Activated naive CD4-positive, alpha-beta T cell treated with anti-CD3 and anti-CD28 coated beads, Interleukin-2, amount 50 U/mL, for 72 hours (primary cell): ENCODE measurements at places on chromosomes 7 and 10. TPM values are rescaled to one million over a fixed set of nuclear protein-coding genes. Genes with fewer than 3 reads are reported as not detected.
A peak's percentile ranks its signal among the peaks of the same experiment; 100 is the strongest.

The ADAMTS14 gene
- total RNA-seq = 0.11 TPM

DNA sequence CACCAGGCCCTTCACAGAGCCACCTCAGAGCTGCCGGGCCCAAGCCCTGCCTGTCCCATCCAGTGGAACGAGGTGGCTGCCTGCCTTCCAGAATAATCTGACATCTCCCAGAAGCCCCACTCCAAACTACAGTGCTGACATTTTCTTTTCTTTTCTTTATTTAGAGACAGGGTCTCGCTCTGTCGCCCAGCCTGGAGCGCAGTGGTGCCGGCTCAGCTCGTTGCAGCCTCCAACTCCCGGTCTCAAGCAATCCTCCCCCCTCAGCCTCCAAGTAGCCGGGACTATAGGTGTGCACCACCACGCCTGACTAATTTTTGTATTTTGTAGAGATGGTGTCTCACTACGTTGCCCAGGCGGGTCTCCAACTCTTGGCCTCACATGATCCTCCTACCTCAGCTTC lies 346 bp downstream of the TMEM270 start:
- no peak for DNase-seq

The GNAI1 gene
- total RNA-seq = 3.6 TPM

The TSPAN13 gene
- total RNA-seq = 0.34 TPM

DNA sequence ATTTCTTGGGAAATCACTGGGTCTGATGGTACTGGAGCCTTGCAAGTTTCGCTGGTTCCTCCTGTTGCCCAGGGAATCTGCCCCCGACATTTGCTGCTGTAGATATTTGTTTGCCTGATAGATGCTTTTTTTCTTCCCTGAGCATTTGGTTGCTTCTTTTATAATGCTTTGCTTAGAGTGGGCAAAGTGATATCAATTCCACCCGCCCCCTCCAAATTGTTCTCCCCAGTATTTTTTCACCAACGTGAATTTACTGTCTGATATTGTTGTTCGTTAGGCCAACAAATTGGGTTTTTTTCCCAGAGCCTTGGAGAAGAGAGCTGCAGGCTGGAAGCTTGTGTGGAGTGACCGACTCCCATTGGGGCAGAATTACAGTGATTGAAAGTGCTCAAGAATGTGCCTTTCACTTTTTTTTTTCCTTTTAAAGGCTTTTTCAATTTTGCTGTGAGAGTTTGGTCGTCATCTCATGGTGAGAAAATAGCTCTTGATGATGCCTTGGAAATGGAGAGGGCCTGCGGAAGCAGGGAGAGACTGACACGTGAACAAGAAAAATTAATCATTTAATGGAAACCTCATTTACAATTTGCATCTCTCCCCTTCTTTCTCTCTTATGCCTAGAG lies 2.5 kb downstream of the GRK5 start:
- DNase-seq = peak; percentile 54

DNA sequence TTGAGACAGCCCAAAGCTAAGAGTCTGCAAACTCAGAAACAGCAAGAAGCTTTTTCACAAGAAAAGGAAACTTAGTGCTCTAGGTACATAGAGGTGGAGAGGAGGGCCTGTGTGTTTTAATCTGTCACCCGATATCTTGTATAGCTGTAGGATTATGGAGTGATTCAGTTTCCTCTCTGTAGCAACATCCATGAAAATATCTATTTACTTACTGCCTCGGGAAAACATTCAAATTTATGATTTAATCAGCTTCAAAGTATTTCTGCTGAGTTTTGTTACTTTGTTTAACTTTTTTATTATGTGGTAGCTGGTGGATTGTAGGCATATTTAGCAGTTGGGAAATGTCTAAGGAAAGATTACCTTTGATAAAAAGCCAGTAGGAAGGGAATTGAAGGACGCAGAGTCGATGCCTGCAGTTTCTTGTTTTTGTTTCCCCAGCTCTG lies 292.0 kb downstream of the CCDC3 start:
- DNase-seq = no peak

The PON1 gene
- not detected for total RNA-seq

- no peak for DNase-seq
Observed at GRCh38 chr7:143259765-143260164, 3.5 kb upstream of the GSTK1 start.

- DNase-seq = no peak
Observed at GRCh38 chr7:17534348-17534747, 235.9 kb downstream of the AHR start.

DNA sequence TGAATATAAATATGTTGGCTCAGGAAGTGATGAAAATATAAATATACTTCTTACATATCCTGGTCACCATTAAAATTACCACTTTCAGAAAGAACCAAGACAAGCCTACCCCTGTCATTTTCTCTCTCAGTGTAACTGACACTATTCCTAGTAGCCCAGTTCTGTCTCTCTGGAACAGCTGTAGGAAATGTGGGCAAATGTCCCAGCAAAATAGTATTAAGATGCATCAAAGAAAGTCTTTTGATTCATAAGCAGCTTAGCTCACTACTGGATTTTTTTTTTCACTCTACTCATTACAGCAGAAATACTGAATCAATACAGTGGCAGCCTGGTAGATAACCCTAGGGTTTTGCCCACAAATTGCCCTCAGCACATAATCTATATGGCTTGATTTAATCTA lies 290.9 kb downstream of the DNAJB9 start:
- DNase-seq = no peak

DNA sequence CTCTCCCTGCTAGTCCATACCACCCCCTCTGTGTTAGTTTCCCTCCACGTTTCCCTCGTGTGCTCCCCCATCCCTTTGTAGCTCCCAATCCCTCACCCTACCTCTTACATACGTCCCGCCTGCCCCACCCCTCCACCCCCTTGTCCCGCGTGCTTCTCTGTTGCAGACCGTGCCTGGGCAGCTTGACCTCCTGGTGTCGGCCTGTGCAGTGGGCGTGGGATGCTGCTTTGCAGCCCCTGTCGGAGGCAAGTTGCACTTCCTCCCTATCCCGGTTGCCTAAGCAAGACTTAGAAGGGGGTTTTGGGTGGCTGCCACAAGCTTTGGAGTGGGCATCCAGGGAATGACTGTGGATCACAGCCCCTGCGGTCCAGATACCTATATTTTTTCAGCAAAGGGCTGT lies 7.7 kb downstream of the CLCN1 start:
- no peak for DNase-seq

The DPYSL4 gene
- 2.8 TPM for total RNA-seq

DNA sequence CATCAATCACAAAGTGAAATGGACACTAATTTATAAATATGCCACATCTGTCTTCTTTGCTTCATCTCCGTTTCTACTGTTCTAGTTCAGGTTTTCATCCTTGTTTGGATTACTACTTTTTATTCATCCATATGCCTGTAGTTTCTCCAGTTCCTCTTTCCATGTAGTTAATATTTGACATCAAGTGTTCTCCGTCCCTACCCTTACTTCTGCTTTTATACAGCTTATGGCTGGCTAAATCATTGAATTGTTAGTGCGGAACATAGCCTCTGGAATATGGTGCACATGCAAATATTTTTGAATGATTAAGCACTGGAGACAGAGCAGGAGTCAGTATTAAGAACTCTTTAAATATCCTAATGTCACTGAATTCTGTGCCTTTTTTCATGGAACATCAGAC lies 230.0 kb upstream of the PPP1R3A start:
- DNase-seq = no peak

DNA sequence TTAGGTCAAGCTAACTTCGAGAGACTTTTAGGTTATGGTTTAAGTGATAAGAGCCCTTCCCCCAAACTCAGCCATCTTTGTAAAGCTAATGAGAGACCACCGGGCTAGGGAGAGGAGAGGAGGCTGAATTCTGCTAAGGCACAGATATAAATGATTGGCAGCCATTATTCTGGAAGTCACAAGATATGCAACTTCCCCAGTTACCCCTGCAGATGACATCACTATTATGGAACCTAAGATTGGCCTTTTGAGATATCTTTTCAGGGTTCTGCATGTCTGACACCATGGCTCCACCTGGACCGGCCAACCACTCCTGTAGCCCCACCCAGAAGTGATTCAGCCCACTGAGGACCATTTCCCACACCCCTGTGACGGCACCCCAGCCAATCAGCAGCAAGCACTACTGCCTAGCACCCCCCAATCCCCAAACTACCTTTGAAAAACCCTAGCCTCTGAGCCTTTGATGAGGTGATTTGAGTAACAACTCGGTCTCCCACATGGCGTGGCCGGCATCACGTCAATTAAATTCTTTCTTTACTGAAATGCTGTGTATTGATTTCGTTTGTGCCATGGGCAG lies 14.4 kb downstream of the VIPR2 start:
- DNase-seq = no peak

The NOM1 gene
- total RNA-seq = 45.2 TPM

DNA sequence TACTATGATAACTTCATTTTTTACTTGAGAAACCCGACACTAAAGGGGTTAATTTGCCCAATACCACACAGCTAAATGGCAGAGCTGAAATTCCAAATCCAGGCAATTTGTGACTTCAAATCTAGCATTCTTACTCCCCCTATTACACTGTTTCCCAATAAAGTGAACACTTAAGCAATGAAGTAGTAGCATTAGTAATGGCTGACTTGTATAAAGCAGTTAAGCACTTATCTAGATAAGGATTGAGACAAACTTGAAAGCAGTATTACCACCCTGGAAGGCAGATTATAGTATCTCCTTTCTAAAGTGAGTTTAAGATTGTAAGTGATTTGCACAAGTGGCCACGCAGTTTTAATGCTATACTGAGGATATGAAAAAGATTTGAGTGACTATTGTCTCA lies 39.3 kb downstream of the WASL start:
- no peak for DNase-seq

GRCh38 chr10:113866551-113867394 lies 12.3 kb downstream of the NHLRC2 start:
- DNase-seq = no peak

- no peak for DNase-seq
Observed at GRCh38 chr10:118950190-118950680, 79.3 kb upstream of the NANOS1 start.

DNA sequence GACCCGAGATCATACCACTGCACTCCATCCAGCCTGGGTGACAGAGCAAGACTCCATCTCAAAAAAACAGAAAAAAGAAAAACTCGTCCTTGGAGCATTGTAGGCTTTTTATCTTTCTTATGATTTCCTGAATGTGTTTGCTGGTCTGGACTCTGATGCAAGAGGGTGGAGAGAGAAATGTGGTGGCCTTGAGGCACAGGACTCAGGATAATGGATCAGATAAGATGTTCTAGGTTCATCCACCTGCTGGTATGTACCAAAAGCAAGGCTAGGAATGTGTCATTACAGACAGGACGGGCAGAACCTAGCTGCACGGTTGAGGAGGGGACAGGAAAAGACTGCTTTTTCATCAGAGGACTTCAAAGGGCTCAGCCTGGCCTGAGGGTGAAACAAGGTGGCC lies 33.5 kb downstream of the GCC1 start:
- DNase-seq = no peak

The DIP2C gene
- total RNA-seq = 1.7 TPM

GRCh38 chr7:45980973-45981372 lies 59.9 kb upstream of the IGFBP3 start:
- DNase-seq = no peak

The NPTX2 gene
- not detected for total RNA-seq

The CPXM2 gene
- not detected for total RNA-seq

The TMEM229A gene
- not detected for total RNA-seq

DNA sequence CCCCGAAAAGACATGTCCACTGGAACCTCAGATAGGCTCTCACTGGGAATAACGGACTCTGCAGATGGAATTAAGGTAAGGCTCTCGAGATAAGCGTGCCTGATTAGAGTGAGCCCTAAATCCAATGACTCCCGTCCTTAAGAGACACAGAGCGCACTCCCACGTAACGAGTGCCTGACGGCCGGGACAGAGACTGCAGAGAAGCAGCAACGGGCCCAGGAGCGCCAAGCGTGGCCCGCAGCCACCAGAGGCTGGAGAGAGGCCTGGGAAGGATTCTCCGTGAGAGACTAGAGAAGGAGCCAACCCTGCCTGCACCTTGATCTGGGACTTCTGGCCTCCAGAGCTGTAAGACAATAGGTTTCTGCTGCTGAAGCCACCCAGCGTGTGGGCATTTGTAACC lies 20.0 kb upstream of the TNRC18 start:
- no peak for DNase-seq

- DNase-seq = peak; percentile 54
Observed at GRCh38 chr7:727104-727805, at the start of gene PRKAR1B. Gene PRKAR1B, minus strand, starts transcription at chr7:727281. Its CDS starts 15,776 bp downstream, at chr7:711505.

The EIF4EBP2 gene
- total RNA-seq = 9.2 TPM

DNA sequence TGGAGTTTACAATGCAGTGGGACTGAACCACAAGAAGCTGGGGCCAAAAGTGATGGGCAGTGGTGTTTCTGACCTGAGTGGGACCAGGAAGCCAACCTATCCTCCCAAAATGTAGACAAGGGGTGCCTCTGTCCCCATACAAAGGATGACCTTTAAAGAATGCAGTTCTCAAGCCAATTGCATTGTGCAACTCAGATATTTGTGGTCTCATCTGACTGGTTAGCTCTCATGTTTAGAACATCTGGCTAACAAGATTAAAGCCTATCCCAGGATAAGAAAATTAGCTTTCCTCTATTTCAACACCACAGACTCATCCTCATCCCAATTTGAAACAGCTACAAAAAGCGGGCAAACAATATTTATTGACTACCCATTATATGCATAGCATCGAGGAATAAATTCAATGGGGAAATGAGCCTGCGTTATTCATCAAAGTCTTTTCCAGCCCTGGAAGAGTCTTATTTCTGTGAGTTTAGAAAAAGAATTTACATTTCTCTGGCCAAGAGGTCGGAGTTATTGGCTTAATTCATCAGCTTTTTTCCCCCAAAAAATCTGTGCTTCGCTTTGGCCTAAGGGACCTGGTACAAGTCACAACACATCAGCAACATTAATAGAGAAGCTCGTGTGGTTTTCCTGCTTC lies 26.7 kb downstream of the ELMO1 start:
- no peak for DNase-seq

GRCh38 chr10:124798364-124798763 lies 3.3 kb upstream of the ABRAXAS2 start:
- DNase-seq = no peak

The TNS3 gene
- 0.23 TPM for total RNA-seq

GRCh38 chr7:142496545-142496991 lies 238.7 kb upstream of the PRSS58 start:
- DNase-seq = no peak

GRCh38 chr7:112162142-112162766 lies 43.9 kb downstream of the DOCK4 start:
- DNase-seq = no peak

- no peak for DNase-seq
Observed at GRCh38 chr7:159068893-159069448, 75.7 kb downstream of the VIPR2 start.

- no peak for DNase-seq
Observed at GRCh38 chr10:121596689-121597503, 1.3 kb downstream of the FGFR2 start.

GRCh38 chr7:131109759-131110296 lies 217.8 kb upstream of the MKLN1 start:
- DNase-seq = peak; percentile 70

The NXPH1 gene
- total RNA-seq = not detected

The GARIN1A gene
- total RNA-seq = 0.14 TPM

The GOLGA7B gene
- 0.41 TPM for total RNA-seq

GRCh38 chr10:89663144-89663543 lies 18.1 kb upstream of the PANK1 start:
- DNase-seq = no peak

The PDK4 gene
- not detected for total RNA-seq

The NFE2L3 gene
- 24.0 TPM for total RNA-seq
